T-helper 2 cell treated with Interferon-gamma antibody and Interleukin-4, amounts not matched to agents 100 ng/mL and 5 ng/mL, for 36 hours (primary cell): ENCODE measurements at places on chromosomes 5 and 9. TPM values are rescaled to one million over a fixed set of nuclear protein-coding genes. Genes with fewer than 3 reads are reported as not detected.

The TMEM252 gene
- not detected in 2 replicates for total RNA-seq

The SH3GL2 gene
- not detected in 2 replicates for total RNA-seq

The SLC34A3 gene
- total RNA-seq, result not detected in 2 replicates

The KIF4B gene
- total RNA-seq, result 0.07 TPM in 1 of 2 replicates, not detected in the other

The CD274 gene
- 11.1 and 12.7 TPM in 2 replicates for total RNA-seq

The ZNF484 gene
- 11.4 and 11.5 TPM in 2 replicates for total RNA-seq

The ANKRD18A gene
- 2.1 and 4.5 TPM in 2 replicates for total RNA-seq

The TSSK1B gene
- total RNA-seq, result not detected in 2 replicates

The TXNDC8 gene
- not detected in 2 replicates for total RNA-seq

The FST gene
- not detected in 2 replicates for total RNA-seq
